ENCODE measurements at places on chromosomes 6 and 20.

- DNase-seq, result no peak
Measured at GRCh38 chr20:19625426-19625825, 132.6 kb upstream of the RIN2 start.

- no peak for DNase-seq
Measured at GRCh38 chr20:46089167-46089416, 670 bp downstream of the NCOA5 start.

DNA sequence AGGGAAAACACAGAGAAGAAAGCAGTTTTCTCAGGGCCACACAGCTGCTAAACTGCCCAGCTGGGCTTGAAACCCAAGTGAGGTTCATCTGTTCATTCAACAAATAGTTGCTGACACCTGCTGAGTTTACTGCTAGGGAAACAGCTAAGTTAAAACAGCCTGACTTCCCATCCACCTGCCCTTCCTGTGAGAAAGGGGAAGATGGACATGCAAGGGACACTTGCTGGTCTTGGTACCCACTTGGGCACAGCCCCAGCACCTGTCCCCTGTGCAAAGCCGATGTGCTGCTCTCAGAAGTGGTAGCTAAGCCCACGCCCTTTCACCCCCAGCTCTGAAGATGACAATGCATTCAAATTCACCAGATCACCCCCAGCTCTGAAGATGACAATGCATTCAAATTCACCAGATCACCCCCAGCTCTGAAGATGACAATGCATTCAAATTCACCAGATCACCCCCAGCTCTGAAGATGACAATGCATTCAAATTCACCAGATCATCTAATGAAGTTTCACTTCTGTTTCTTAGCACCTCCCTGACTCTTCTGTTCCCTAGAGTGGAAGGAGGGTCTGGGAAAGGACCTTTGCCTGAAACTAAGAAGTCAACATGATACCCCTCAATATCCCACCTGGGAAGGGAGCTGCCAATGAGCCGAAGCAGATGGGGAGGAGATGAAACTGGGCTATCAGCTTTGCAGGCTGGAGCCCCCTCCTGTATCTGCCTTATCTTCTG is 46.0 kb upstream of the TOP1 start:
- no peak for DNase-seq

DNA sequence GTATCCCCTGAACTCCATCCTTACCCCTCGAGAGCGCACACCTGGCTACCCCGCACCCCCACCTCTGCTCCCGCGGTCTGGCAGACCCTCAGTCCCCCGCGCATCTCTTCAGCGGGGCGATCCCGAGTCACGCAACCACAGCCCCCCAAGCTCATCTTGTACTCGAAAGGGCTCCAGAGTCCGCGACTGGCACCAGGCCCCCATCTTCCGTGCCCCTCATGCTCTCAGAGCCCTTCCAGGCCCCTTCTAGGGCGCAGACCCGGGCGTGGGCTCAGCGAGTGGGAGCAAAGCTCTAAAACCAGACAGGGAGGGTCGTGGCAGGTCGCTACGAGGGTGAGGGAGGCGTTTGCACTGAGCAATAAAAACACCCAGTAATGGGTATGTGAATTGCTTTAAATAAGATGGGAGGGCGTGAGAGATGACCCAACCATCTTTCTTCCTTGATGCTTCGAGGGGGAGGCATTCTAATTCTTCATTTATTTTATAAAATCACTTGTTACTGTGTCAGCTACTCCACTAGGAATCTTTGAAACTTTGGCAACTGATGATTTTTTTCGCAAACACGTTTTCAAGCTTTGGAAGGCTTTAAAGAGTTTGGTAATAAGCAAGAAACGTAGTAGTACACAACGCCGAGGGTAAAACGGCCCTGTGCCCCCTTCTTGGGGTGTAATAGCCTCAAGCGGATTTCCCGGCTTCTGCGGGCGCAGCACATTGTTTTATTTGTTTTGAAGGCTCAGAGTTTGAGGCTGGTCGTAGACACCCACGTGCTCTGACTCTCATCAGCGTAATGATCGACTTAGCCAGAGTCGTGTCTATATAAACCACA is 42.6 kb upstream of the SUPT3H start:
- DNase-seq, result no peak

DNA sequence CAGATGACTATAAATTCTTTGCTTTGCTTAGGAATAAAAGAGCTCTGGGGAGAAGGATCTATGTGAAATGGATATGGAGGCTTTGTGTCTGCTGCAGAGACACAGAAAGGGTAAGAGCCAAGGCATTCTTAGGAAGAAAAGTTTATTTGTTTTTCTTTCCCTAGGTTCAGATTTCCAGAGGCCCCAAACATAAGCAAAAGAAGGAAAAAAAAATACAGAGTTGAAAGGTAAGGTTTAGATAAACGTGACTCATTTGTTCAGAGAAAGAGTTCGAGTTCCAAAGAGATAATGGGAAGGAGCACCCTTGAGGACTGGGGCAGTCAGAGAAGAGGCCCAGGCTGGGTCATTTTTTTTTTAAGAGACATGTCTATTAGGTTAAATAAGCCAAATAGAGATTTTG is 27.4 kb upstream of the BMP5 start:
- DNase-seq, result no peak

DNA sequence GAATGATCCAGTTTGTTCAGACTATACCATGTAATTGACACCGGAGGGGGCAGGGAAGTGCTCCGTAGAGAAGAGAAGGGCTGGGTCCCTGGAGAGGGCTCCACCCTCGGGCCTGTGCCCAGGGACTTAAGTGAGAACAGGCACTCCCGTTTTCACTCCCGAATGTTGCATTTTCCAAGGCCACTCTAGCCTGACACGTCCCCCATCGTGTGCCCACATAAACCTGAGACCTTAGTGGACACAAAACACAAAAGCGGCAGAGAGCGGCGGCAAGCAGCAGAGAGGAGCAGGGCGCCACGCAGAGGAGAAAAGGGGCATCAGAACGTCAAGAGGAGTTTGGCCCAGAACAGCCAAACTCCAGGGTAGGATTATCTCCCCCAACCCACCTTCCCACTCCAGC is 1405.1 kb downstream of the GRIK2 start:
- DNase-seq, result no peak

DNA sequence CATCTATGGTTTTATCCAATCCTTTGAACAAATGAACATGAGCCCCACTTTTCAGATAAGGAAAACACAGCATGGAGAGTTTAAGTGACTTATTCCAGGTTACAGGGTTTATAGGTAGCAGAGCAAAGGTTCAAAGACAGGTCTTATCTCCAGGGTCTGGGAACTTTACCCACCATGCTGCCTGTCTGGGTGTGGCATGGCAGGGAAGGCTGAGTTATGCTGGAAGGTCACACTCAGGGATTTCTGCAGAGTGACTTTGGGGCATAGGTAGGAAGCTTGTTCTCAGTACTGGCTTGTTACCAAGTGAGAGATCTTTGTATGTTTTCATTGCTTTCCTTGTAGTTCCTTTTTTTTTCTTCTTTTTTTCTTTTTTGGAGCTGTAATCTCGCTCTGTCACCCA is 1.8 kb downstream of the ZNF831 start:
- DNase-seq, result no peak

- no peak for DNase-seq
Measured at GRCh38 chr20:62156592-62157386, 13.2 kb downstream of the SS18L1 start.

GRCh38 chr6:24576447-24576846 is 69.5 kb downstream of the KIAA0319 start:
- DNase-seq, result no peak

- no peak for DNase-seq
Measured at GRCh38 chr6:143271024-143271423, 179.5 kb downstream of the ADAT2 start.

DNA sequence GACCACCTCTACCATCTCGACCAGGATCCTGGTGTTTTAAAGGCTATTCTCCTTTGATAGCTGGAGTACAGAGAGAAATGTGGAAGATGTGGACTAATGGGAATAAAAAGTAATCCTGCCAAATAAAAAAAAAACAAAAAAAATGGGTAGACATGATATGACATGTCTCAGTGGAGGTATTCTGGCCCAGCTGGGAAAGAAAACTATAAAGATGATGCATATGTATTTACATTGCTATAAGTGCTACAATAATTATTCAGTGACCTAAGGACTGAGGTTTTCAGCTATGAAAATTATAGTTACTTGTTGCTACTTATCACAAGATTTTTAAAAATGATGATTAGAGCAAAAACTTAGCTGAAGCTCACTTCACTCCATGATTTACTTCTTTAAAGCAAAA is 101.1 kb downstream of the SIM1 start:
- no peak for DNase-seq

GRCh38 chr20:14375416-14375985 is 38.1 kb upstream of the FLRT3 start:
- peak; percentile 71 for DNase-seq

DNA sequence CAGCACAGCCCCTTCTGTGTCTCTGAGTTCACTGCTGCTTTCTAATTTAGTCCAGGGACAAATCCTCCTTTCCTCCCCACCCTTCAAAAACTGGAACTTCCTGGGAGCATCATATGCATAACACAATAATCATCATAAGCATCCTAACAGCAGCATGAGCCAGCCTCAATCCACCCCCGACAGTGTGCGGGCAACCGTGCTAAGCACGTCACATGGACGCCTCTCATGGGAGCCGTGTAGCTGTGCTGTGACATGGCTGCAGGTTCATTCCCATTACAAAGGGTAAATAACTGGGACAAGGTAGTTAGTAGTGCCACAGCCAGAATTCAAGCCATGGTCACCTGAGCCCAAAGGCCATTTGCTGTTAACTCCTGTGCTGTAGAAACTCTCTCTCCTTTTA is 24.5 kb upstream of the ULBP3 start:
- DNase-seq, result no peak

DNA sequence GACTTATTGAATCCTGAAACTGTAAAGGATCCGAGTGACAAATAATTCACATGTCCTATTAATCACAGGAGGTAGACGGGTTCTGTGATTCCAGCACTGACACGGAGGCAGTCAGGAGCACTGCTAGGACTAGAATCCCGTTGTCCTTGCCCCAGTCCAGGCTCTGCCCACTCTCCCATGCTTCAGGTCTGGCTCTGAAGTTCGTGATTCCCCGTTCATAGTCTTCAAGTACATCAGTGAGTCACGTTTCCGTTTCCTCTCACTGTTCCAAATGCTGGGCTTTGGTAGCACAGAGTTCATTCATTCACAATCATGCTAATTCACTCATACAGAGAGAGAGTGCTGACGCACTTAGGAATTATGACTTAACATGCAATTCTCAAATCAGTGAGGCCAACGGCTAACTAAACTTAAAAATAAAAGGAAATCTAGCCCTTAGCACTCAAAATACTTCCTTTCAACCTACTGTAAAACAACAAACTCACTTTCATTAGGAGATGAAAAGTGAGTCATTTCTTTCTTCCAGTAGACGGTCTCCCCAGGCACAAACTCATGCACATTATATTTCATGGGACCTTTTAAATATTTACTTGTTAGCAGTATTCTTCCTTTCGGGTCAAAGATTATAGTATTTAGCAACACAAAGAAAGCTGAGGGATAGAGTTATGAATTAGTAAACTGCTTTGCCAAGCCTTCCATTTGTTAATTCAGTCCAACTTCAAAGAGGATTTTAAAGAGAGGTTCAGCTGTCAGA is 94.0 kb upstream of the NHSL1 start:
- DNase-seq, result no peak

DNA sequence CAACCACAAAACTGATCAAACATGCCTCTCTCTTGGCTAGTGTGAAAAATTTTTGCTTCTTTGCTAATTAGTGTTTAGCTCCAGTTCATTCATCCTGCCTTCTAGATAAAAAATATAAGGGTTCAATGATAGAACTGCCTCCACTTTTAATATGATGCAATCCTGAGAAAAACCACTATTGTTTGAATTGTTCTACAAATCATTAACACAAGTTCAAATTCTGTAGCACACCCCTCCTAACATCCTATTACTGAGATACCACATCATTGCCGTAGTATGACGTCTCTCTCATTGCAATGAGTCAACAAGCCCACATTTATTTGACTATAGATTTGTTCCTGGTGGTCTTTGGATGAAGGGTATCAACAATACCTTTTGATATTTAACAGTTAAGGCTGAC is 365.8 kb upstream of the OPRM1 start:
- DNase-seq, result no peak

- DNase-seq, result no peak
Measured at GRCh38 chr6:89542866-89543265, 95.7 kb downstream of the LYRM2 start.

DNA sequence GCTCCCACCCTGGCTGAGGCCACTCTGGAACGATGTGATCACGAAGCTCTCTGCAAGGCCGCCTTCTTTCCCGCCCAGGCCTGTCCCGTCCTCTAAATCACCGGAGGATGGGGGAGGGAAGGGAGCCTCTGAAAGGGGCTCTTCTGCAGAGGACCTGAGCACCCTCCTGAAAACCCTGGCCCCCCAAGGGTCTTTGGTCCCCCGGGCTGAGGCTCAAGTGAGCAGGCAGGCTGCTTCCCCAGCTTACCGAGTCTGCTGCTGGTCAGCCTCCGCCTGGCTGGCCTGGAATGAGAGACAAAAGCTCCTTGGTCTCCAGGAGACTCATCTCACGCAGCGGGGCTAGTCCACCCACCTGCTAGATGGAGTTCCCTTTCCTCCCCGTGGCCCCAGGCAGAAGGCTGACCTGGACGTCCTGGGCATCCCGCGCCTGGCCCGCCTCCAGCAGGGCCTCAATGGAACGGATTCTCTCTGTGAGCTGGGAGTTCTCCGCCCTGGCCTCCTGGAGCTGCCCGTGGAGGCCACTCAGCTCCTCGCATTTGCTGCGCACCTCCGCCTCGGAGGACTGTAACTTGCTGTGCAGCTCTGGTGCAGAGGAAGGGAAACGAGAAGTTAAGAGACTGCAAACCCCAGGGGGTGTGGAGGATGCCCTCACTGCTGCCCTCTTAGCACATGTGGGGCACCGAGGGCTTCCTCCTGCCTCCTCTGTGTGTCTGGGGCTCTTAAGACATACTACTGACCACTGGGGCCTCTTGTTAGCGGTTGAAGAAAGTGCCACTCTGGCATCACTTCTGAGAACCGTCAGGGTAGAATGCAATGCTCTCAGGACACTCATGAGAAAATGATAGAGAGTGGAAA is 54.7 kb downstream of the RRBP1 start:
- DNase-seq, result no peak

DNA sequence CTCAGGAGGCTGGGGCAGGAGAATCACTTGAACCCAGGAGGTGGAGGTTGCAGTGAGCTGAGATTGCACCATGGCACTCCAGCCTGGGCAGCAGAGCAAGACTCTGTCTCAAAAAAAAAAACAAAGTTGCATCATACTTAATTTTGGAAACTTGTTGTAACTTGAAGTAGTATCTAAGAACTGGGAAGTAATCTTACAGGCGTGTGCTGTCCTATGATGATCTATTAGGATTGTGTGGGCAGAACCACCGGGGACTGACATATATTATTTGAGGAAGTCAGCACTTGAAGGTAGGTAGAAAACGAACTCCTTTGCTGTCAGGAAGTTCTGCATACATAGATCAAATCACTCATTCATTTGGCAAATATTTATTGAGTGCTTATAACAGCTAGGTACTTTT is 188.5 kb downstream of the ZNF217 start:
- no peak for DNase-seq

DNA sequence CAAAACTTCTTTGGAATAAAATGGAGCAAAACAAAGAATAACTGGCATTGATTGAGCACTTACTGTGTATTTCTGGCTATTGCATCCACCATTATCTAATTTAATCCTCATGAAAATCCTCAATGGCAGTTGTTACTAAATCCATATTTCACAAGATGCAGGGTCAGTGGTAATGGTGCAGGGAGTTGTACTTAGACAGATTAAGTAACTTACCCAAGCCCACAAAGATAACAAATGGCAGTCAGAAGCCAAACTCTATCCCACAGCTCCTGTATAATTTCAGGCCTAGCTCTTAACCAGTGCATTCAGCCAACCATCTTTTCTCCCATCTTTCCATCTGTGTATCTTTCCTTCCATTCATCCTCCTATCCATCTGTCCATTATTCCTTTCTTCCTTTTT is 29.3 kb upstream of the SSTR4 start:
- no peak for DNase-seq

Measured in NCI-H1417 treated with DMSO at 0.1 percent for 48 hours (cell line).